ENCODE measurements at places on chromosomes 3 and 15.

DNA sequence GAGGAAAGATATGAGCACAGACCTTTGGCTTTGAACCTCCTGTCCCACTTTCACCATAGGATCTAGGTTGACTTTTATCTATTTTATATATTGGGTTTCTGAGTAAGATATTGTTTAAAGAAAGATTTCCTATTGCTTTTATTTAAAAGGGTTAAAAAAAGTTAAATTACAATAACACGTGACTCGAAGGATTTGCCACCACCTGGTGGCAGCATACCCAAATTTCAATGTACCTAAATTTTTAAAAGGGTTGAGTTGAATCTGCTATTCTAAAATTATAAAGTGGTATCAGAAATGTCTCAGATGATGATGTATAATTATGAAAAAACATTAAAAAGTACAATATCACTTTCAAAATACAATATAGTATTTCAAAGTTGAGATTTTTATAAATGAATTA, 368.4 kb downstream of the MECOM start:
- DNase-seq, result no peak

DNA sequence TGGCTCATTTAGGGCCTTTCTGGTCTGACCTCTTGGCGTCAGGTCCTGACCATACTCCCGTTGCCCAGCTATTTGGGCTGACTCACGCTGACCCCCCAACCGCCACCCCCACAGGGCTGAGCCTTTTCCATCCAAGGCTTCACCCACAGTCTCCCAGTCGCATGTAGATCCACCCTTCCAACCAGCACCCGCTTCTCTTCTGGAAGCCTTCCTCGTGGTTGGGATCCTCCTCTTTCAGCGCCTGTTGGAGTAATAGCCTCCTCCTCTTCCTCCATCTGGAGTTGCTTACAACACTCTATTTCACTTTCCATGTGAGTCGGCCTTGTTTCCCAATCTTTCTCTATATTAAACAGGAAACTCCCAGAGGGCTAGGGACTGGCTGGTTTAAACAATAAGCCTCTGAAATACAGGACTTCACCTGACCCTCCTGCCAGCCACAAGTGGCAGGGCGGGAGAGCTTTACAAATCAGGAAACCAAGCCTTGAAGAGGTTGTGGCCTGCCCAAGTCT, 2.1 kb upstream of the ALAS1 start:
- peak; percentile 51 for DNase-seq

- DNase-seq, result no peak
These were observed 252.9 kb downstream of the EBLN2 start for GRCh38 chr3:73314151-73314951.

- no peak for DNase-seq
These were observed 79.3 kb downstream of the DNAH12 start for GRCh38 chr3:57464801-57465200.

- DNase-seq, result peak; percentile 61
These were observed 8.5 kb downstream of the LIPC start for GRCh38 chr15:58440158-58440910.
